ENCODE measurements at places on chromosomes 6 and 20. TPM values are rescaled to one million over a fixed set of nuclear protein-coding genes. Genes with fewer than 3 reads are reported as not detected.
A peak's percentile ranks its signal among the peaks of the same experiment; 100 is the strongest.

Gene SNAP25
- 0.69 TPM for total RNA-seq

DNA sequence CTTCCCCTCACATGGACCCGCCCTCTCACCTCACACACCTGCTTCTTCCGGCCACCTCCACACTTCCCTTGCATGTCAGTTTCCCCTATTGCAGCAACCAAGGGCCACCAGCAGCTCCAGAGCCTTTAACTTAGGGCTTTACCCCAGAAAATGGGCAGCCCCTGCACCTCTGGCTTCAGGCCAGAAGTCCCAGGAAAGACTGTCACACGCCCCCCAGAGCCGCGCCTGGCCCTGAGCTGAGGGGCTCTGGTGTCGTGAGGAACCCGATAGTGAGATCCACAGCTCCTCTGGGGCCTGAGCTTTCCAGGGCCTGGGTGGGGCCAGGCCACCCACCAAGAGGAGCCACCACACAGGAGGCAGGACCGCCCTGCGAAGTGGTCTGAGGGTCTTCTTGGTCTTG lies 182.4 kb downstream of the DLL1 start:
- H3K27ac ChIP-seq: no peak overlapping the region
- H3K4me1 ChIP-seq: no peaks in the 10 kb centered on the region
- H3K4me3 ChIP-seq: no peak overlapping the region
- H3K36me3 ChIP-seq: no peaks in the 10 kb centered on the region
- peaks cover 10% of the 10 kb centered on the region for H3K27me3 ChIP-seq

DNA sequence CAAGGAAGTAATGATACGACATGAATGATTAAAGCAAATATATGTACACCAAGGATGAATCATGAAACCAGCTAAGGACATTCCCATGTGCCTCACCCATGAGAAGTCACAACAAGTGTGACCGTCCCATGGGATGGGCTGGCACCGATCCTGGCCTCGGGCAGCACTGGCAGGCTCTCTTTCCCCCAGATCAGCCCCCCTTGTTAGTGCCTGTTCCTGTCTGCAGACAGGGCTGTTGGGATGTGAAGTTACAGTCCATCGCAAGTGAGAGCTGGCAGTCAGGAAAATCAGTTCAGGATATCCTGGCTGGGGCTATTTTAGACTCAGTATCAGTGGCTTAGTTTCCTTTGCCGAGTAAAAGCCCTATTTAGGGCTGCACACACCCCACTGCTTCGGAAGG lies 129.2 kb upstream of the SNX9 start:
- no peaks in the 10 kb centered on the region for H3K4me1 ChIP-seq
- no peak overlapping the region for H3K4me3 ChIP-seq
- H3K27ac ChIP-seq: no peak overlapping the region
- DNase-seq: no peak
- H3K36me3 ChIP-seq: no peaks in the 10 kb centered on the region
- H3K27me3 ChIP-seq: no peaks in the 10 kb centered on the region

DNA sequence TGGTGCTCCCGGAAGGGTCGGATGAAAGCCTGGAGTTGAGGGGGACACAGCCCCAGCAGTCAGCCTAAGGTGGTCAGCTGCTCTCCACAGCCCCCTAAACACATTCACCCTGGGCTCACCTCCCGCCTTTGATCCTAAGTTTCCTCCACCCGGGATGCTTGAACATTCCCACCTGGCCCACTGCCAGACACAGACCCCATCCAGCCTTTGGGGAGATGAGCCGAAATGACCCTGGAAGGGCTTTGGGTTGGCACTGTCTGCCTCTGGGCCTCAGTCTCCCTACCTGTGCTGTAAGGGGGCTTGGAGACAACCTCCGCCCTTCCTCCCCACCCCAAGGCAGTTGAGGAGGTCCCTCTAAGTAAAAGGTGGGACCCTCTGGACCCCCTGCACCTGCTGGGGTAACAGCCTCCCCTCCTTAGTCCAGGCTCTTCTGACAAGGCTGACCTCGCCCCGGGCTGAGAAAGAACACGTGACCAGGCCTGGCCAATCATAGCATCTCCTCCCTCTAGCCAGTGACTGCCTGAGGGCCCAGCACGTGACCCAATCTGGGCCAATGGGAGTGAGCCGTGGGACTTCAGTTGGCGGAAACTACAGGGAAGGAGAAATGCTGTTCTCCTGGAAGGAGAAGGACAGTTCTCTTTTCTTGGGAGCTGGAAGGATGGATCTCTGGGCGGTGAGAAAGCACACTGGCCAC lies 16.9 kb upstream of the UBE2V1 start:
- H3K4me3 ChIP-seq: no peak overlapping the region
- peaks cover 31% of the 10 kb centered on the region for H3K36me3 ChIP-seq
- no peaks in the 10 kb centered on the region for H3K27me3 ChIP-seq
- 0 out of 2 replicates have a peak overlapping the region, but pooled peaks have one; percentile 17 for H3K27ac ChIP-seq
- no peak for DNase-seq
- peaks cover 30% of the 10 kb centered on the region for H3K4me1 ChIP-seq

DNA sequence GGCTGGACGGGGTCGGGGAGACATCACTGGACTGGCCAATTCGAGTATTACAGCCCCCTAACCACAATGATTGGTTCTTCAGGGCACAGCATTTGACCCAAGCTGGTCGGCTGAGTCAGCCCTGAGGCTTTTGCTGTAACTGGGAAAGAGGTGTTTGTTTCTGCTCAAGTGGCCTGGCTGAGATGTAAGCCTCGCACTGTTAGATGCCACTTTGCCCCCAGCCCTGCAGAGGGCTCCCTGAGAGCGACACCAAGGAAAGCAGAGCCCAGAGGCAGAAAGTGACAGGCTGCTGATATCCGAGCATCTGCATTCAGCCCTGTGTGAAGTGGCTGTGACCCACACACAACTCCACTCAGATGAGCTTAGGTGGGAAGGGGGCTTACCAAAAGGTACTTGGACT lies 19.4 kb downstream of the ERGIC3 start:
- no peak overlapping the region for H3K4me3 ChIP-seq
- no peaks in the 10 kb centered on the region for H3K4me1 ChIP-seq
- peaks cover 2% of the 10 kb centered on the region for H3K36me3 ChIP-seq
- H3K27me3 ChIP-seq: no peaks in the 10 kb centered on the region
- peak; percentile 35 for DNase-seq

DNA sequence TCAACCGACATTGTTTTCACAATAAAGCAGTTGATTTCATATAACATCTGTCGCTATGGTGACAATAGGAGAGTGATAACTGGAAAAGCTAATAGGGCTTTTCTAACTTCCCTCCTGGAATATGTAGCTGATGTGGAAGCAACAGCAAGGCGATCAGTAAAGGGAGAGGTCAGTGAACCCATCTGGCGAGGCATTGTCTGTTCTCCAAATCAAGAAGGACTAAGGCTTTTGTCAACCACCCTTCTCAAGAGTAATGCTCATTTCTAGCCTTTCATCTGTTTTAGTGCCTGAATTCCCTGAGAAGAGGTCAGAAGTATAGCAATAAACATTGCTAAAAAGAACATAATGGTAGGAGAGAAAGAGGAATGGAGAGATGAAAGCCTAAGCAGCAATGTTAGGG lies 201.3 kb downstream of the AKAP7 start:
- H3K4me1 ChIP-seq: no peaks in the 10 kb centered on the region
- no peaks in the 10 kb centered on the region for H3K36me3 ChIP-seq
- DNase-seq: no peak
- peaks cover 2% of the 10 kb centered on the region for H3K27me3 ChIP-seq
- no peak overlapping the region for H3K27ac ChIP-seq

Gene ID4
- total RNA-seq: 0.10 TPM

Gene RAET1E
- 1.8 TPM for total RNA-seq

DNA sequence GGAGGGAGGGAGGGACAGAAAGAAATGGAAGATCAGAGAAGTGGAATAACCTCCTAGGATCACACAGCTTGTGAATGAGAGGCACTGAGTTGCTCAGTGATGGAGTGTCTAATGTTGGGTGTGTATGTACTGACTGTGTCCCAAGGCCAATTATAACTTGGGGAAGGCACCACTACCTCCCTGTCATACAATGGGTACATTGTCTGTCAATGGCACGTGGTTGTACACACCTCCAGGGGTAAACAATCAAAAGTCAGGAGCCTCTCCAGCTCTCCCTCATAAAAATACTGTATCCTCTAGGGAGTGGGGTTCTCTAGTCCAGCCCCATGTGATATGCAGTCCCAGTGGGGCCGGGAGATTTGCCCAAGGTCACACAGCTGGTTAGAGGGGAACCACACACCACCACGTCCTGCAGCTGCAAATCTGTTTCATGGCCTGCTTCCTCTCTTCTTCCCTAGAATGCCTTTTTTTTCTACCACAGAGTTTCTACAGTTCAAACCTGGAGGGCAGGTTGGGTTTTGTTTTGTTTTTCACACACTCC lies 112.5 kb downstream of the SNX5 start:
- H3K27me3 ChIP-seq: no peaks in the 10 kb centered on the region
- peaks cover 4% of the 10 kb centered on the region for H3K4me1 ChIP-seq
- H3K27ac ChIP-seq: no peak overlapping the region

Gene CRNKL1
- total RNA-seq: 16.4 TPM

- no peak for DNase-seq
- no peak overlapping the region for H3K4me3 ChIP-seq
- H3K27me3 ChIP-seq: no peaks in the 10 kb centered on the region
- H3K4me1 ChIP-seq: no peaks in the 10 kb centered on the region
- H3K27ac ChIP-seq: no peak overlapping the region
These were observed 208.3 kb downstream of the ZFAND3 start for GRCh38 chr6:38027685-38028373.

Gene CYP39A1
- 0.72 TPM for total RNA-seq

Gene GMPR
- 3.5 TPM for total RNA-seq

- H3K27me3 ChIP-seq: no peaks in the 10 kb centered on the region
- H3K36me3 ChIP-seq: no peaks in the 10 kb centered on the region
- H3K4me3 ChIP-seq: no peak overlapping the region
These were observed 26.9 kb downstream of the RRAGD start for GRCh38 chr6:89385156-89385667.

Gene PKIB
- 1.1 TPM for total RNA-seq

DNA sequence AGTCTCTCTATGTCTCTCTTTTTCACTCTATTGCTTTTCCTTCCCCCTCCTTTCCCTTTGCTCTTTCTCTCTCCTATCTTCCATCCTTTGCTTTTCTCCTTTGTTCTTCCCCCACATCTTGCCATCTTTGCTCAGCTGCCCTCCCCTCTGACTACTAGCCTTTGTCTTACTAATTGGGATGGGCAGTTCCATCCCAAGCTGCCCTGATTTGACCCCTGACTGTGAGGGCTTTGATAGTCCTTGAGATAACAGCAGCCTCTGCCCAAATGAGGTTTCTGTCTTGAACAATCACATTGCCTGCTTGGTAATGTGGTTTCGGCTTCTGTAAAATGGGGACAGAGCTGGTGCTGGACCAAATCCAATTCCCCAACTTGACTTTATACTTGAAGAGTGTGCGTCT lies 327.7 kb downstream of the DHX35 start:
- no peak for DNase-seq
- H3K36me3 ChIP-seq: no peaks in the 10 kb centered on the region
- H3K27me3 ChIP-seq: no peaks in the 10 kb centered on the region
- H3K4me3 ChIP-seq: no peak overlapping the region
- H3K27ac ChIP-seq: no peak overlapping the region
- H3K4me1 ChIP-seq: no peaks in the 10 kb centered on the region
